ENCODE measurements at places on chromosomes 1 and 21.

DNA sequence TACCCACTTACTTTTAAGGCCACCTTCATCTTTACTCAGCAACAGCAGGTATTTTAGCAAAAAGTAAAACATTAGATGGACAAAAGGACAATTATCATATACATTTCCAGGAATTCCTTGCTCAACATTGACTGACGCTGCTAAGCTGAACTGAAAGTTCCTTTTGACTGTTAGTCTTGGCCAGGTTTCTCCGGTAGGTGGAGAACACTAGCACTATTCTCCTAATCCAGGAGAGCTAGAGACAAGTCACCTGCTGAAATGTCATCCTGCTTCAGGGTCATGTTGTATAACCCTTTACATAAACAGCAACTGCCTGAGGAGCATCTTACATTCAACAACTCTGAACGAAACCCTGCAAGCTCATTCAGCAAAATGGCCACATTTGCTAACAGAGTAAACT lies 109.0 kb upstream of the ESRRG start:
- no peak for DNase-seq

- DNase-seq, result no peak
Measured at GRCh38 chr1:172515436-172515835, 17.5 kb upstream of the SUCO start.

DNA sequence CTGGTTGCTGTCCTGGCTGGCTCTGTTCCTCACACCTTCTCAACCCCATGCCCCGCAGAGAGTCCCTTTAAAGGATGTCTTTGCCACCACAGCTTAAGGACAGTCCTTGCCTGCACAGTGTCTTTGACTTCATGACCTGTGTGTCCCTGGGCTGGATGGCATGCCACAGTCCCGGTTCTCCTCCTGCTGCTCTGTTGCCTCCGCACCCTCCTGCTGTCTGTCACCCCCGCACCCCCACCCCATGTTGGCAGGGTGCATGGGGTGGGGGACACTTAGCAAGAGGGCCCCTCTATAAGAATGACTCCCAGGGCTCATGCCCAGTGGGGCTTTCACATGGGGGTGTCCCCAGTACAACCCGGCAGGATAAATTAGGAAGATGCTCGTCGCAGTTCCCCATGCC lies 41.6 kb upstream of the PADI1 start:
- DNase-seq, result no peak

GRCh38 chr1:38889589-38889988 lies 8.2 kb upstream of the GJA9 start:
- DNase-seq, result no peak

DNA sequence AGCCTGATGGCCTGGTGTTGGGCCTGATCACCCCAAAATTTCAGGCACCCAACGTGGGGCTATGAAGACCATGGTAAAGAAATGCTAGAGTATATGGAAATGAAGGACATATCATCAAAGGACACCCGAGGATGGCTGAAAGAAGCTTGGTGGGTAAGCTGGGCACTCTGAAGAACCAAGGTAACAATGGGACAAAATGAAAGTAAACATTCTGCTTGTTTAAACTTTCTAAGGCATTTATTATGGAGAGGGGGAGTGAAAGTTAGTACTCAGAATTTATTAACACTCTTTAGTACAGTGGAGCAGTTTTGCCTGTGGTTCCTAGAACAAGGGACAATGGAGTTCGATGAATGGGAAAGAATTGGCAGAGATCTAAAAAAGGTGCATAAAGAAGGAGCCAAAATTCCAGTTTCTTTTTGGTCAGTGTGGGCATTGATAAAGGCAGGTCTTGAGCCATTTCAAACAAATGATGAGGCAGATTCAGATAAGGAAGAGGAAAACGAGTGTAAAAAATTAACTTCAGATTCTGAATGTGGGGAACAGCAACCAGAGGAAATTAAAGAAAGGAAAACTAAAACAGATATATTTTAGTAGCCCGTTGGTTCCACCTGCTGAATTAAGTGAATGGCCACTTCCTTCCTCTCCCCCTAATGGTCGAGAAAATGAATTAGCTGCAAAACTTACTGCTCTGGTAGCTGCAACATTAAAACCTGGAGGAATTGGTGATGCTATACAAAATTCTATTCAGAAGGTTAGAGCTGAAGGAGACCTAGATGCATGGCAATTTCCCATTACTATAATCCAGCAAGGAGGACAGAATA lies 8.4 kb upstream of the PM20D1 start:
- no peak for DNase-seq

- no peak for DNase-seq
Measured at GRCh38 chr1:169676001-169676400, 35.4 kb downstream of the SELL start.

- DNase-seq, result no peak
Measured at GRCh38 chr1:218421531-218421930, 76.4 kb downstream of the TGFB2 start.

DNA sequence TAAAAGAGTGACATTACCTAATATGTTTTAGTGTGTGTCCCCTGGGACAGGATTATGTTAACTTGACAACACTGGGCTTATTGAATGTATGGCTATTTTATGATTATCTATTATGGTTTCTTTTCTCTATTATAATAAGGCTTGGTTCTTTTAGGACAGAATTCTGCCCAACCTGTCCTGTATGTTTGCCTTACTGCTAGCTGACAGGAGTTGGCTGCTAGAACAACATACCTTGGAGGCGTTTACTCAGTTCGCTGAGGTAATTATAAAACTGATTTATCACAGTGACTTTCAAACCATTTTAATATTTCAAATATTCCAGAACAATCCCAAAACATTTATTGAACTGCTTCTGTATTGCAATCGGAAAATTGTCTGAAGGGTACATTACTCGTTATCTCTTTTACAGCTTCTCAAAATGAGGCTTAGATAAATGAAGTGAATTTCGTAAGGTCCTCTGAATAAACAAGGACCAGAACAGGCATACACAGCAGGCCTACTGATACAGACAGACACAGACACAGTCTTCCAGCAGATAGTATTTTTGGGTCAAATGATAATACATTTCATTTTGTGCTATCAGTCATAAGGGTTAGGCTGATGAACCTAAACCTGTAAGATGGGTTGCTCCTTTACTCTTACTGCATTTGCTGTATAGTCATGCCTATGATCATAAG lies 44.2 kb downstream of the SCYL3 start:
- no peak for DNase-seq

Data from activated effector memory CD4-positive, alpha-beta T cell treated with anti-CD3 and anti-CD28 coated beads, Interleukin-2, amount 50 U/mL, for 16 hours (primary cell).